ENCODE measurements at places on chromosomes 11 and 22. TPM values are rescaled to one million over a fixed set of nuclear protein-coding genes. Genes with fewer than 3 reads are reported as not detected.

The SHANK2 gene
- total RNA-seq: 5.9 TPM

The CADM1 gene
- 64.0 TPM for total RNA-seq

The C11orf91 gene
- 0.39 TPM for total RNA-seq

The OR51B2 gene
- not detected for total RNA-seq

The HEPN1 gene
- not detected for total RNA-seq

The PTH gene
- total RNA-seq: not detected

The IRAG1 gene
- total RNA-seq: 0.76 TPM

The GRM5 gene
- not detected for total RNA-seq

The OR8A1 gene
- total RNA-seq: not detected

The OSM gene
- not detected for total RNA-seq

The CNGA4 gene
- total RNA-seq: not detected

The CHRNA10 gene
- total RNA-seq: 0.65 TPM

The OR51B5 gene
- total RNA-seq: not detected

The TRPM5 gene
- total RNA-seq: under 0.01 TPM

The WT1 gene
- not detected for total RNA-seq

The FGF19 gene
- total RNA-seq: not detected

The SIK3 gene
- 11.8 TPM for total RNA-seq

The TNNT3 gene
- total RNA-seq: 10.1 TPM

The MRGPRE gene
- total RNA-seq: 0.87 TPM

The KRTAP5-9 gene
- not detected for total RNA-seq

The GAB4 gene
- not detected for total RNA-seq

The NCAM1 gene
- total RNA-seq: not detected

The SOX6 gene
- total RNA-seq: 0.39 TPM

The DAGLA gene
- 6.3 TPM for total RNA-seq

The DRD4 gene
- not detected for total RNA-seq

The TENM4 gene
- total RNA-seq: 6.8 TPM

The RASSF10 gene
- total RNA-seq: 0.39 TPM

The TEX54 gene
- total RNA-seq: not detected

The CCDC86 gene
- total RNA-seq: 8.9 TPM

The ABCG4 gene
- under 0.01 TPM for total RNA-seq

The PI4KA gene
- 43.6 TPM for total RNA-seq

The SYT7 gene
- total RNA-seq: 0.22 TPM

The C22orf31 gene
- total RNA-seq: not detected

The SHISAL1 gene
- total RNA-seq: not detected

The GAB2 gene
- total RNA-seq: 7.0 TPM

The APOC3 gene
- total RNA-seq: not detected

The LYVE1 gene
- total RNA-seq: not detected

The SLC7A4 gene
- total RNA-seq: not detected

The PANX3 gene
- total RNA-seq: not detected

The RFPL1 gene
- total RNA-seq: not detected

The CEND1 gene
- not detected for total RNA-seq

The IGSF22 gene
- 0.22 TPM for total RNA-seq

The XKR3 gene
- not detected for total RNA-seq

The FDXACB1 gene
- total RNA-seq: 3.1 TPM

The NXPE1 gene
- total RNA-seq: not detected

All from placental epithelial cell (primary cell).